ENCODE measurements at places on chromosomes 11 and 22.
A peak's percentile ranks its signal among the peaks of the same experiment; 100 is the strongest.

- no peak for DNase-seq
Measured at GRCh38 chr11:9732453-9732852, 68.6 kb downstream of the SWAP70 start.

DNA sequence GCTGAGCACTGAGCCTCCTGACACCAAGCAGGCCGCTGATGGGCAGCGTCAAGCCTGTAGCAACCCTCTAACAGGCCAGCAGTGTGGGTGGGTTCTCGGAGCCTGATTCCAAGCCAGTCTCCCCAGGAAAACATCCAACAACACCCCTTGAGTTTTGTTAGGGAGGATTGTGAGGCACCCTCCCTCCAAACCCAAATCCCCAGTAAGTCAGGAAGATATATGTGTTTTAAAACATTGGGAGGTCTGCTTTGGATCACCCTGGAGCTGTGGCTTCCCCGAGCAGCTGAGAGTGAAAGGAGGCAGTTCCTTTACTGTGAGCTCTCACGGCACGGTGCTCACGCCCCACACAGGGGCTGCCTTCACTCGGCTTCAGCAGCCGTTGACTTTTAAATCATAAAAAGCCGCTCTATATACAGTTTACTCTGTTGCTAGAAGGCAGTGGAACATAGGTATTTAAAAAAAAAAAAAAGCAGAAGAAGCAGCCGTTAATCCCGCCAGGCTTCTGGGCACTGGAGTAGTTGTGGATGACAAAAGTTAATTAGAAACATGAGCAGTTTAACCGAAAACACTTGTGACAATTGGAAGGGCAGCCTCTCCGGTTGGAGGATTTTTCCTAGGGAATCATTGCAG is 218.6 kb downstream of the NAV2 start:
- peak; percentile 67 for DNase-seq

DNA sequence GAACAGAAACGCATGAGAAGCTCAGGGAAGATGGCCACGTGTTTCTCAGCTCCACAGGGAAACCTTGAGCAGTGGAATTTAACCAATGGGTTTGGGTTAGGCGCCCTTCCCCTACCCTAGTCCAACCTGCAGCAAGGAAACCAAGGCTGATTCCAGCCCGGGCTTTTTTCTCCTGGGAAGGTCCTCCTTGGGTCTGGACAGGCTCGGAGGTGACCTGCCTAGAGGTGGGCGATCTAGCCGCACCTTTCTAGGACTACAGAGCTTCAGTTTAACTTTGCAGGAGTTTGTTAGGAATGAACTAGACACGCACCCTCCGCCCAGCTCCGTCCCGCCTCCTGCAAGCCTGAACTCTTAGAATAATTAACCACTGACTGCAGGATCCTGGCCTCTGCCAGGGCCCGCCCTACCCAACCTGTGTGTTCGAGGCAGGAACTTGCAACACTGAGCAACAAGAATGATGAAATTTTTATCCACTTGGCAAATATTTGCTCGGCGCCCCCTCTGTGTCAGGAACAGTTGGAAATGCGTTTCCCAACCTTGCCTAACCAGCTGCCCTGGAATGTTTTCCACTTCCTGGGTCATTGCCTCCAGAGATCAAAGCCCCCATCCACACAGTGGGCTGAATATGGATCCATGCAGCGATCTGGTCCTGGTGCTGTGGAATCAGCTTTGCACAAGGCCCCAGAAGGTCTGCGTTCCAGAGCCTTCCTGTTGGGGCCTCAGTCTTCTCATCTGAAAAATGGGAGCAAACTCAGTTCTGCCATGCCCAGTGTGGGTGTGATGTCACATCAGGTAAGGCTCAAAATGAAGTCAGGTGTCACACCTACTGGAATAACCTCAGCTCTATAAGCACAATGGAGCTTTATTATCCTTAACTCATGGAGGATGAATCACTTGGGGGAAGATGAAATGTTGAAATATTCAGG is 13.3 kb downstream of the MPST start:
- no peak for DNase-seq

DNA sequence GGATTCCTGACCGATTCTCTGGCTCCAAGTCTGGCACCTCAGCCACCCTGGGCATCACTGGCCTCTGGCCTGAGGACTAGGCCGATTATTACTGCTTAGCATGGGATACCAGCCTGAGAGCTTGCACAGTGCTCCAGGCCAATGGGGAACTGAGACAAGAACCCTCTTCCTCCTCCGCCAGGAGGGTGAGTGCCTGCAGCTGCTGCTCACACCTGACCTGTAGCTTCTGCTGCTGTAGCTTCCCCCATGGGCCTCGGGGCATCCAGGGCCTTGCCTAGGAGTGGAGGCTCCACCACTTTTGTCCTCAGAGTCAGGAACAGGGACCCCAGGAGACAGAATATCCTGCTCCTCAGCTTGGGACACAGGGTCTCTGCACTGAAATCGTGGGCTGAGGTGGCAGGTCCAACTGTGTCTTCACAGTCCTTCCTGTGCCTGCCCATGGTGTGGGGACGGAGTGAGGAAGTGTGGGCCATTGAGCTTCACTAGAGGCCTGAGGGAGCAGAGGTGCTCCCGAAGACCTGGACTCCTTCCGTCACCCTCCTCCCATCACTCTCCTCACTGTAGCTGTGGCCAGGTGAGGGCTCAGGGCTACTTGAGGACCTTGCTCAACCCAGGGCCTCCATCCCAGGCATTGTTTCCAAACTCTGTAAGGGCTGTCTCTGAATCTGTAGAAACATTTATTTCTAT is 103.8 kb downstream of the ZNF280B start:
- DNase-seq = no peak

DNA sequence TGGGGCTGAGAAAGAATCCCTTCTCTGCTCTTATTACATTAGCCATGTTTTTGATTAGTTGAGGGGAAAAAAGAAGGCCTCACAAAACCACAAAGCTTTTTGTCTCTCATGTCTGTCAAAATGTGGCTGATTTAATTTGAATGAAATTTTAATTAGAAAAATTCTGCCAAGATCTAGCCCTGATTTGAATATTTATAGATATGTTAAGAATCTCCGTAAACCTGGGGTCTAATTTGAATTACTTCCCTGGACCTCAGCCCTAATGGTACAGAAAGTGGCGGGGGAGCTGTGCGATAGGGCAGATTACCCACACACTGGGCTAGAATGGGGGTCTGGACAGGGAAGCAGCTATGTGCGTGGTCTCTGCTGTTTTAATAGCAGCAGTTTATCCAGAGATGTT is 141.3 kb upstream of the TTC12 start:
- no peak for DNase-seq

DNA sequence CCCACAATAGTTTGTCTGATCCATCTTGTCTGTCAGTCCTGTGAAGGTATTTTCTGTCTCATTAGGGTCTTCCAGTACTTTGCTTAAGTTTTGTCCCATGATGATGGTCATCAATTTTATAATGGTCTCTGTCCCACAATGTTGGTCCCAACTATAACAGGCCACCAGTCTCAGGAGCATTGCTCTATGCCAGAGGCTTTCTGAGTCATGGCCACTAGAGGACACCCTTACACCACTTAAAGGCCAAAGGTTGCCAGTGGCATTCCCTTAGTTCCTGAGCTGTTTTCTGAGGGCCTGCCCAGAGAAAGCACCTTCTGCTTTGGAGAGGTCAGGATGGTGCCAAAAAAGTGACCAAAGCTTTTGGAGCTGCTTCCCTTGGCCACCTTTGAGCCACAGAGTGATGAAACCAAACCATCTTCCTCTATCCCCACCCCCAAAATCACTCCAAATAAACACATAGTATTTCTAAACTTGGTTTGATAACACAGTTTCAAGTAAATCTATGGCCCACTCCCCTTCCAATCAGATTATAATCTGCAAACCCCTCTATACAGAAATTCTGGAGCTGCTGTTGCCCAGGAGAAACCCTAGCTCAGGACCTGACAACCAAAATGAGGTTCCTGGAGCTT is 19.3 kb downstream of the EIF3F start:
- peak; percentile 44 for DNase-seq

- DNase-seq = no peak
Measured at GRCh38 chr11:46737699-46738098, 18.7 kb downstream of the F2 start.

DNA sequence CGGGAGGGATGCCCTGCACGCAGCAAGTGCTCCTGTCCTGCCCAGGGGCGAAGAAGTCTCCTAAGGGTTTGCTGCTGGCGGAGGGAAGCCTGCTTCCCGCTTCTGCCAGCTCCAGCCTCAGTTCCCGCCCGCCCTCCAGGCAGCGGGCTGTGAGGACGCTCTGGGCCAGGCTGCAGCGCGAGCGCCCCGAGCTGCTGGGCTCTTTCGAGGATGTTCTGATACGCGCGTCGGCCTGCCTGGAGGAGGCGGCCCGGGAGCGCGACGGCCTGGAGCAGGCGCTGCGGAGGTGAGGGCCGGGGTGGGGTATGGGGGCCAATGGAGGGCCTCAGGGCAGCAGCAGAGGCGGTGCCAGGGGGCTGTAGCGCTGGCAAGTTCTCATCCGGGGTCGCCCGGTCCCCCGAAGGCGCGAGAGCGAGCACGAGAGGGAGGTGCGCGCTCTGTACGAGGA is 2.2 kb downstream of the CRACR2B start:
- no peak for DNase-seq

GRCh38 chr11:19829109-19829837 is 116.6 kb downstream of the NAV2 start:
- DNase-seq = no peak

DNA sequence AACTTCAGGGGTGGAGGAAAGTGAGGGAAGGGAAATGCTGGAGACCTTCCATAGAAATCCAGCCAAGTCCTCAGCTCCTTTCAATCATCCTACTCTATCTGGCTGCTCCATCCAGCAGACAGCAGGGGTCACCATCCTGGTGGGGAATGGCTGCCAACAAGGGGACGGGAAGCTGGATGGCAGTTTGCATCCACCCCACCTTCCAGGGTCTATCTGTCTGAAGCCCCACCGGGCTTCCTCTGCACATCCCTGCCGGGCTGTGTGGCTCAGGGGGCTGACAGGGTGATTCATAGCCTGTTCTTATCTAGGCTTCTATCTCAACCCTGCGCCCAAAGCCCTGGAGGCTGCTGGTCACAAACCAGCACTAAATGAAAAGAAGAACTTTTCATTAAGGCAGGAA is 1.1 kb downstream of the SYTL2 start:
- peak; percentile 45 for DNase-seq

DNA sequence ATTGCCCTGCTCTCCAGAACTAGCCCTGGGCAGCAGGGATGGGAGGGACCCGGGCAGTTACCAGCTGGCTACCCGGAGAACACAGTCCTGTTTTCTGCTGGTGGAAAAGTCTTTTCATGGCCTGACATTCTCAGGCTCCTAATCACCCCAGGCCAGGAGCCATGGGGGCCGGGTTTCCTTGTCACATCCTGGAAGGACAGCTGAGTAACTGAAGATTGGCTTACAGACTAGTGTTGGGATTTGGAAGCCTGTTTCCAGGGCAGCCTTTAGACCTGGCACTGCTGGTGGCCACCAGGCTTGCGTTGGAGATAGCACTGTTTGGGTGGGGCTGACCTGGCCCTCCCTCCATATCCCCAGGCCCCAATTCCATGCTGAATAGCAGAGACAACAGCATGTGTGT is 349.0 kb downstream of the CTTN start:
- DNase-seq = no peak

- no peak for DNase-seq
Measured at GRCh38 chr11:118046964-118047700, 29.7 kb upstream of the TMPRSS4 start.

DNA sequence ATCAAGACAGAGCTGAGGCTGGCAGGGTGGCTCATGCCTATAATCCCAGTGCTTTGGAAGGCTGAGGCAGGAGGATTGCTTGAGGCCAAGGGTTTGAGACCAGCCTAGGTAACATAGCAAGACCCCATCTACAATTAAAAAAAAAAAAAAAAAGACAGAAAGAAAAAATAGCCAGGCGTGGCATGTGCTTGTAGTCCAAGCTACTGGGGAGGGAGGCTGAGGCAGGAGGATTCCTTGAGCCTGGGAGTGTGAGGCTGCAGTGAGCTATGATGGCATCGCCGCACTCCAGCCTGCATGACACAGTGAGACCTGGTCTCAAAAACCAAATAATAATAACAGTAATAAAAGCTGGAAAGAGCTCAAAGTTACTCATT is 9.4 kb downstream of the SERPIND1 start:
- no peak for DNase-seq

- peak; percentile 59 for DNase-seq
Measured at GRCh38 chr11:61587951-61588727, 7.3 kb upstream of the SYT7 start.

GRCh38 chr11:133271206-133271605 is 261.1 kb downstream of the OPCML start:
- no peak for DNase-seq

- DNase-seq = peak; percentile 8
Measured at GRCh38 chr22:30867746-30868662, 100.6 kb downstream of the MORC2 start.

GRCh38 chr11:35809561-35809960 is 134.3 kb upstream of the LDLRAD3 start:
- no peak for DNase-seq

DNA sequence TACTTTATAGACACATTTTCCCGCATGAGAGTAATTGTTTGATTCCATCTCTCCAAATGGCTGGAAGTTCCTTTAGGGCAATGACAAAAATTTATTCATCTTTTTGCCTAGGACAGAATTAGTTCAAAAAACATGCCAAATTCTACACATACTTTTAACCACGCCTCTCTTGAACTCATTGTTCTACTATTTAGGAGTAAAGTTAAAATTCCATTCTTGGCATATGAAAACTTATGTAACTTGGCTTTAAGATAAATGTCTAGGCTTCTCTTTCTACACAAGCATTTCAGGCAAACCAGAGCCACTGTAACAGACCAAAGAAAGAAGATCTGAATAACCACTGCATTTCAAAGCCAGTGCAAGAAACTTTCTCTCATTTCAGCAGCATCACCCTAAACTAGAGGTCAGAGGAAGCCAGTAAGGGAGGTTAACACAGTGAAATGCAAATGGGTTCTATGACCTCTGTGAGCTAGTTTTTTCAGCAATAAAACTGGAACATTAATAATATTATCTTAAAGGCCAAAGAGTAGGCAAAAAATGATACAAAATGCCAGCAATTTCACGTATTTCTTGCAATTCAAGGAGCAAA is 73.0 kb downstream of the RSF1 start:
- no peak for DNase-seq

- DNase-seq = peak; percentile 34
Measured at GRCh38 chr11:36349351-36350136, 53.5 kb downstream of the PRR5L start.

DNA sequence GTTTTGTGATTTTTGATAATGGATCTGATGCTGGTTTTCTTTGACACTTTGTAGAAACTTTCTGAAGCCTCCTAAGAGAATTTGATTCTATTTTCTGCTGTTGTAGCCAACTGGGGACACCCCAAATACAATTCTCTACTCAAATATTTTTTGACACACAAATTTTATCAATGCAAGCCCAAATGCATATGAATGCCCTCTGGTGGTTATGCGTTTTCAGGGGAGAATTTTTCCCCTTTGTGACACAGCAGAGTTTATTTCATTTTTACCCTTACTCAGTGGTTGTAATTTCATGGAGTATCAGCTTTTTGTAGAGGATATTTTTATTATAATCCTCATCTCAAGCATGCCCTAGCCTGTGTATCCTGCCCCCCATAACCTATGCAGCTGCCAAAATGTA is 44.7 kb upstream of the MTMR2 start:
- no peak for DNase-seq

DNA sequence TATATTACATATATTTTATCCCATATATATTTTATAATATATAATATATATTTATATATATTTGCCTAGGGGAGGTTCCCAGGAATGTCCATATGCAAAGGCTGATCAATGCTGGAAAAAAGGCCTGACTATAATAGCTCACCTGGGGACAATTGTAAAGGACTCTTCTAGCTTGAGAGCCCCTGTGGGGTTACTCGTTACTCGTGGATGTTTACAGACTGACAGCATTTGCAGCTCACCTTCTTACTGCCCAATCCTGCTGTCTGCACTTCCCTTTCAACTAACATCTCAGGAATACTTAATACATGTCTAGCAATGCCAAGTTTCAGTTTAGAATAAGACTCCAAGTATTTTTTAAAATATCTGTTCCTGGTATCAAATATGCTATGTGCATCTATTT is 1365.4 kb upstream of the RAG2 start:
- no peak for DNase-seq

Data from right hindlimb (tissue), 1 donor.